Left kidney (tissue), 8 donors: ENCODE measurements at places on chromosomes 2 and 18. TPM values are rescaled to one million over a fixed set of nuclear protein-coding genes. Genes with fewer than 3 reads are reported as not detected.

- no peak for DNase-seq
Measured at GRCh38 chr2:103859238-103859637, 994.7 kb upstream of the POU3F3 start.

GREB1 gene
- polyA plus RNA-seq: 22.5 TPM

PLEKHH2 gene
- polyA plus RNA-seq: 66.9 TPM

DNA sequence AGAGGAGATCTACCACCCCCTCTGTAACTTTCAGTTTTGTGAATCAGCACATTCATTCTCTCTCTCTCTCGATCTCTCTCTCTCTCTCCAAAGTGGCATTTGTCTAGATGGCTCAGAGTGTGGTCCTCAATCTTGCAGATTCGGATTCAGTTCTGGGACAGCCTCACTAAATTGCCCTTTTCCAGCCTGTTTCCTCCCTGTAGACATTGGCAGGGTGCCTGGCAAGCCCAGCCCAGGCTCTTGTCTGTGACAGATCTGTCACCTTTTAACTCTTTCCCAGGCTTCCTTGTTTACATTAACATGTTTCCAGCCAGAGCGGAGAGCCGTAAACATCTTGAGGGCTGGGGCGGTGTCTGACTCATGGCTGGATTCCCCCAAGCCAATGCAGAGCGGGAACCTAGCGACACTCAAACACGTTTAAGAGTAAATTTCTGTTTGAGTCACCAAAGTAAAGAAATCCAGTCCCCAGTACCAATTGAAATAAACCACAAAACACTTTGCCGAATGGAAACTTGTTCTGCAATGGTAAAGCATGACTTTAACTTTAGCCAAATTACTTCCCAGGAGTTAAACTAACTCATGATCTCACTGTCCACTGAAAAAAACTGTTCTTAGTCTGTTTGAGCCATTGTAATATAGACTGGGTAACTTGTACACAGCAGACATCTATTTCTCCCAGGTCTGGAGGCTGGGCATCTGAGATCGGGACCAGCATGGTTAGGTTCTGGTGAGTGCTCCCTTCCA lies 6.6 kb upstream of the CYP27C1 start:
- no peak for DNase-seq

- DNase-seq: no peak
Measured at GRCh38 chr2:191189112-191189635, 38.4 kb upstream of the STAT4 start.

- DNase-seq: no peak
Measured at GRCh38 chr2:160214461-160215445, 14.7 kb upstream of the ITGB6 start.

GRCh38 chr18:63799189-63799588 lies 24.0 kb downstream of the SERPINB7 start:
- DNase-seq: no peak

CXXC1 gene
- polyA plus RNA-seq: 74.6 TPM

UGT1A6 gene
- polyA plus RNA-seq: 2.7 TPM

CGREF1 gene
- polyA plus RNA-seq: 5.4 TPM

C2orf81 gene
- polyA plus RNA-seq: 5.5 TPM

POU3F3 gene
- 83.8 TPM for polyA plus RNA-seq

NGEF gene
- polyA plus RNA-seq: 1.7 TPM

GRCh38 chr2:108959401-108959800 lies 29.6 kb downstream of the EDAR start:
- no peak for DNase-seq

GRCh38 chr2:226445216-226445861 lies 354.3 kb downstream of the IRS1 start:
- DNase-seq: no peak

RNF125 gene
- polyA plus RNA-seq: 2.7 TPM

DNA sequence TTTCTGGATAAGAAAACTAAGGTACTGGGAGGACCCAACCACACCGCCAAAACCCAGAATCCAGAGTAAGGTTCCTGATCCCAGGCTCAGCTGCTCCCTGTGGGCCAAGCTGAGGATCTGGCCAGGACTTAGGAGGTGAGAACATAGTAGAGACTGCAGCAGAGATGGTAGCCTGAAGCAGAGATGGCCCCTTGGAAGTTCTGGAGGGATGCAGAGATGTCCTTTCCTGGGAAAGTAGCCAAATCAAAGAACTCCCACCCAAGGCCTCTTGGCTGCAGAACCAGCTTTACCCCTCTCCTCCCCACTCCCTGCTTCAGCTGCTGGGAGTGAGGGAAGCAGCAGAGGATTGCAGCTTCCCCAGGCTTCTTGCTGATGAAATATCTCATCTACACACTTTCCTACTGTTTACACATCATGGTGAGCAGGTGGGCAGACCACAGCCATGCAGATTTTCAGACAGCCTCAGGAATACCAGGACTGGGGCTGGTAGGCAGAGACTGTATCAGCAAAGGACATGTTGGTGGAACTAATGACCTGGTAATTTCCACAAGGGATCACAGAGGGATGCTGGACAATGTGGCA lies 32.7 kb downstream of the TMEM17 start:
- DNase-seq: no peak

DNA sequence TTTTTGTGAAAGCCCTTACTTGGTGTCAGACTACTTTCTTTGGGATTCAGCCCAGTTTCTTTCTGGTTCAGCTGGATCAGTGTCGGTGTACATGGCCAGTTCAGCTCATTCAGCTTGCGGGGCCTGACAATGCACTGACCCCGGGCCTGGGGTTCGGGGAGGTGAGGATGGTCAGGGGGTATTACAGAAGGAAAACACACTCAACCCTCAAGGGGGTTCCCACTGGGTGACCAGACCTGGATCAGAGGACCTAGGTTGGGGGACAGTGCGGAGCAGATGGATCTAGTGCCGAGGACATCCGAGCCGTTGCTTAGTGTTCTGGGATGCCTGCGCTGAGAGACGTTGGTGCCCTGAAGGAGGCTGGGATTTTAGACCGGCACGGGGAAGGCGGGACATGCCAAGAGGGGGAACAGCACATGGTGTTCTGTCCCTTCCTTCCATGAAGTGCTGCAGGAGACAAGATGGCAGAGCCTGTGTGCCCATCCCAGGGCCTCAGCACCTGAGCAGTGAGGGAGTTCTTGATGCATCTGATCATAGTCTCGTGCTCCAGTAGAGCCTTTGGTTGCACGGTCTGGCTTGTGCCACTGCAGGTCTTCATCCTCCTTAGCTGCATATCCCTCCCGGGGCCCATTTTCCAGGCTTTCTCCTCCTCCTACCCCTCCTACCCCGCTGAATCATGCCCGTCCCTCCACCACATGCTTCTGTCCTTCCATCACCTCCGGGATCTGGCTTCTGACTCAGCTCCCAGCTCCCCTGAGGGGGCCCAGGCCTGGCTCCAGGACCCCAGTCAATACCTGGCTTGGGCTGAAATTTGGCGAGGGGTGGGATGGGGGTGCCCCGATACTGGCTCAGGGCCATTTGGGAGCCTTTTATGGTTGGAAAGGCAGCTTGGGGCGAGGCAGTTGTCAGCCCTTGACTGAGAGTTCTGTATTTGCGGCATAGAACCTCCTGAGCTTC lies 18.0 kb downstream of the SPEG start:
- DNase-seq: no peak

DNA sequence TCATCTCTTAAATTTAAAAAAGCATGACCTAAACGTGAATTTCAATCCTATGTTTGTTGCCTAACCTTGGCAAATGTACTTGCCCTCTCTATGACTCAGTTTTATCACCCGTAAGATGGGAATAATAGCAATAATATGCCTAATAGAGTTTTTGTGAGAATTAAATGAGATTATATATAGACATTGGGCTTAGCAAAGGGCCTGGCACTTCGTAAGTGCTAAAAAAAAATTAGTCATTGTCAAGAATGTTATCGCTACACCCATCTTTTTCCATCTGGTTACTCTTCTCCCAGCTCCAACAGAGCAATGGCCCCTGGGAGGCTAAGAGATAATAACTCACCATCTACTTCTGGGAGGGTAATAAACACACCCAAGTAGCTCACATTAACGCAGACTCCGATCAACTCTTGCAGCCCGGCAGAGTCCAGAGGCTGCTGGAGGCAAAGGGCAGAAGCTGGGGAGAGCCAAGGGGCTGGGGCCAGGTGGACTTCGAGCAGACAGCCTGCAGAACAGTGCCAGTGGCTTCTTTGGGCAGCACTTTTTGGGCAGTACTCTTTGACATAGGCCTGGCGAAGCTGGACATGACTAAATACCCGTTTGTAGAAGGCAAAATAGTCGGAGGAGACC lies 63.9 kb upstream of the STPG4 start:
- no peak for DNase-seq

DNA sequence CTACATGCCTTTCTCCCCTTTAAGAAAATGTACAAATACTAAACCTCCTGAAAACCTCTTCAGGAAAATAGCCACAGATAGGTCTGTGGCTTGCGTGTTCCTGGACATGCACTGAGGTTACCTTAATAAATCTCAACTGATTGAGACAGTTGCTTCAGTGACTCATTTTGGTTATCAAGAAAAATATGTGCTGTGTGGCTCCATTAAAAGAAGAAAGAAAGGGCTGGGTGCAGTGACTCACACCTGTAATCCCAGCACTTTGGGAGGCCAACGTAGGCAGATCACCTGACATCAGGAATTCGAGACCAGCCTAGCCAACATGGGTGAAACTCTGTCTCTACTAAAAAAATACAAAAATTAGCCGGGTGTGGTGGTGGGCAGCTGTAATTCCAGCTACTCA lies 27.1 kb downstream of the CREG2 start:
- DNase-seq: no peak

CERKL gene
- polyA plus RNA-seq: 20.3 TPM

- no peak for DNase-seq
Measured at GRCh38 chr2:216629784-216630183, 3.4 kb upstream of the IGFBP2 start.

DNA sequence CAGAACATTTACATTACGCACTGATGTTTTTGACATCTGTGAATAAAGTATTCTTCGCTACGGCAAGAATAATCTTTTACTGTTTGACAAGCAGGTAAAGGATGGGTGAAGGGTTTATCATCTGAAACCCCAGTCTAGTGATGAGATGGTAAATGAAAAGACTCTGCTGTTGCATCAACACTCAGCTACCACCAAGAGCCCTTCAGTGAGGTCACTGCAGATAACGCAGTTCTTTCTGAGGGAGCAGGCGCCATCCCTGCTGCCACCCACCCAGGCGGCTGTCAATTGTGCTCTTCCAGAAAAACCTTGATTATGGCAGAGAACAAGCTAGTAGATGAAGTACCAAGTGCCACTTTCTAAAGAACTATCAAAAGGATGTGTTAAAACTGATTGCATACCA lies 58.7 kb downstream of the ABCG8 start:
- DNase-seq: no peak

MEP1B gene
- polyA plus RNA-seq: 0.18 TPM

DNA sequence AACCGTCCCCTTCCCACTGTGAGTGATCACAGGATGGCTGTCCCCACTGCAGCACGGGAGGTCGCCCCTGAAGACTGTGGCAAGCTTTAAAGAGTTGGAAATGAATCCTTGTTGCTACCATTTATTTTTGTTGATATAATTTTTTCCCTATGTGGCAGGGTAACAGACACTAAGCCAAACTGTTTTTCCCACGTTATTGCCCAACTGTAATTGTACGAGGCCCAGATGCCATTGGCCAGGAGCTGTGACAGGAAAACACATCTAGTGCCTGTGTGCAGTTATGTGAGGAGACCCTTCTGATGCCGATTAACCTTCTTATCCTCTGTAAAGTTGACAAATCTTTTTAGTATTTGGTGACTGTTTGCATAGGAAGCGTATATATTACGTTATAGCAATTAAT lies 44.2 kb downstream of the MRPS9 start:
- no peak for DNase-seq

DNA sequence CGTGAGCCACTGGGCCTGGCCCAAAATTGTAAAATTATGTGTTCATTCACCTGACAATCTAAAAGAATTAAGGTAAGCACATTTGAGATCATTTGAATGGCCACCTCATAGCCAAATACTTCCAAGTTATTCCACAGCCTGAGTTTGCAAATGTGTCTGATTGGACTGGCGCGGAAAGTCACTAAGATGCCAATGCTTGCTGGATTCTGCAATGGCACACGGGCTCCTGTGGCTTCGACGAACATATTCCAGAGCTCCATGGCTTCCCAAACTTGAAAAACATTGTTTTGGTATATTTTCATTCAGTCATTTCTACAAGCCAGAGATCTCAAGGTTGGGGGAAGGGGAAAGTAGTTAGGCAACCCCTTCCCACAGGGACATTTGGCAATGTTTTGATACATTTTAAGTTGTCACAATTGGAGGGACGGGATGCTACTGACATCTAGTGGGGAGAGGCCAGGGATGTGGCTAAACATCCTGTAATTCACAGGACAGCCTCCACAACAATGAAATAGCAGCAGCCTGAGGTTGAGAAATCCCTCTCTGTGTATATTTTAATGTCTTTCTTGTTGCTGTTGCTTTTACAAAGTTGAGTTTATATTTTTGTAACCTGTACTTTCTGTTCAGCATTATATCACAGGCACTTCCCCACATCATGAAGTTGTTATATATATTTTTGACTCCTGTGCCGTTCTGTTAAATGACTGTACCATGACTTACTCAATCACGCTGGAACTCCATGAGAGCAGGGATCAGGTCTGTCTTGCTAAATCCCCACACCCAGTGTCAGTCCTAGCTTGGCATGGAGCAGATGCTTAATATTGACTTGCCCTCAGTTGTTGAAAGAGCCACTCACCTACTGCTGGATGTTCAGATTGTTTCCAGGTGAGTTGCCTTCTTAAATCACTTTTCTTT lies 56.9 kb downstream of the COL4A4 start:
- DNase-seq: peak; percentile 59

POMC gene
- 8.4 TPM for polyA plus RNA-seq

- DNase-seq: no peak
Measured at GRCh38 chr2:158723921-158724802, 71.0 kb upstream of the DAPL1 start.

DNA sequence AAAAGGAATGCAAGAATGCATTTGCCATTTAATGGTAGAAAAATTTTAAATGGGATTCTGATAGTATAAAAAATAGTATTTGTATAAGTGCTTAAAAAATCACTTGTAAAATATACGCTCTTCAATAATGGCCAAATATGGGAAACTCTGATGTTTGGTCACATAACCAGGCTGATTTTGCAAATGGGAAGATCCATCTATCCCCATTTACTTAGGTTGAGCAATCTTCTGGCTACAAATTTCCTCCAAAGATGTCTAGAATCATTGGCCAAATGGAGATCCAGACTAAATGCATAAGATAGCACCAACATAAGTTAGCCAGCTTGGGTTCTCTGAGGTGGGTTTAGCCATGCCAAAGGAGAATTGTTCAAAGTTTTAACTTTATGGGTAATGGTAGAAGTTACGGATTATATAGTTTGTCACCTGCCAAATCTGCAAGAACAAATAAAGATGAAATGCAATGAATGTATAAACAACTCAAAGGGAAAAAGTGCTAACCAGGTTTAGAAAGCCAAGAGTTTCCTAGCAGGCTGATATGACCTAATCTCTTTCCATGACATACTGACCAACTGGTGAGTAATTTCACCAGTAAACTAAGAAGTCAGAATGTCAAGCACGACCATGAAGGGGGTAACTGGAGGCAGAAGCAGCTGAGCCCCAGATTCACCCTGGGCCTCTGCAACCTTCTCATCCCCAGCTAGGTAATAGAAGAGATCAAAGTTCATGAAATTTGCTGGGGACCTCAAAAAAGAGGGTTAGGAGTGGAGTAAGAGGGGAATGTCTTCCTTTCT lies 10.0 kb downstream of the RHOB start:
- DNase-seq: no peak
